ENCODE measurements at places on chromosomes 12 and 14. TPM values are rescaled to one million over a fixed set of nuclear protein-coding genes. Genes with fewer than 3 reads are reported as not detected.
A peak's percentile ranks its signal among the peaks of the same experiment; 100 is the strongest.

GRCh38 chr14:60343571-60344071 is 94.6 kb downstream of the PPM1A start:
- DNase-seq, result no peak

The TRPV4 gene
- 0.81 TPM for total RNA-seq

- peak; percentile 12 for DNase-seq
These were observed 280.3 kb downstream of the ADAMTS20 start for GRCh38 chr12:43271659-43272058.

- DNase-seq, result peak; percentile 65
These were observed 15.8 kb upstream of the CPNE8 start for GRCh38 chr12:38921025-38921677.

DNA sequence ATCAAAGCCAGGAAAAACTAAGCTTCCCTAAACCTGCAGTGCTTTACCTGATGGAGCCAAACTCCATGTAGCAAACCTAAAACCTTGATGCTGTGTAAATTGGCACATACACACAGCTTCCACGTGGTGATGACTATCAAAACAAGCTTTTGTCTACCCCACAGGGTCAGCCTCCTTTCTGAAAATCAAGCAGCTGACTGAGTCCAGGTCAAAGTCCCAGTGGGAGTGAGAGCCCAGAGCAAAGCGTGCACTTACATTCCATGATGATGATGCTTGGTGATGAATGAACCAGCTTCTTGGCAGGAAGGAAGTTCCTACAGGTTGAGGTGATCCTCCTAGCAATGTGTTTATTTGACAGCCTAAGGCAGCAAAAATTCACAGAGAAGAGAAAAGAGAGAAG is 630.0 kb upstream of the TBX3 start:
- peak; percentile 95 for DNase-seq

Measured in M059J (cell line).